ENCODE measurements at places on chromosomes 2 and 18.

DNA sequence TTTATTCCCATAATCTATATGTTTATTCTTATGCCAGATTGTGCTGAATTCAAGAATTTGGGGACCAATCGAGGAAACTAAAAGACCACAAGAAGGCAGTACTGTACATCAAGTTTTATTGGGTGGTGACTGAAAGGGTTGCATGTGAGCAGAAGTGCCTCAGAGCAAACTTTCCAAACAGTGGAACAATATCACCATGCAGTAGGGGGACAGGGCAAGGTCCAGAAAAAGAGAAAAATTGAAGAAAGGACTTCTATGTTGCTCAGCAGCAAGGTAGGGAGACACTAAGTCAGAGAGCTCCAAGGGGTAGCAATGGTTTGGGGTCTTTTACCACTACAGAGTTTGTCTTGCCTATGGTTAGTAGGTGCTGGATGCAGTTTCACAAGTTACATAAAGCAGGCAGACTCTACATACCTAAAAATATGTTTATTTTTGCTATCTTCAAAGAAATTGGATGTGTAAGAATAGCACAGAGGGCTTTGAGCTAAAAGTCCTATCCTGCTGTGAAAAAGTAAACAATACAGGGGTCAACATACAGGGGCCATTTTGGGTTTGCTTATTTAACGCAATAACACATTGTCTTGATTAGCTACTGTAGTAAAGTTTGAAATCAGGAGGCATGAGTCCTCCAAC lies 43.8 kb upstream of the ZBTB14 start:
- DNase-seq = no peak

- no peak for DNase-seq
These were observed 7.1 kb downstream of the HOXD3 start for GRCh38 chr2:176164201-176164600.

DNA sequence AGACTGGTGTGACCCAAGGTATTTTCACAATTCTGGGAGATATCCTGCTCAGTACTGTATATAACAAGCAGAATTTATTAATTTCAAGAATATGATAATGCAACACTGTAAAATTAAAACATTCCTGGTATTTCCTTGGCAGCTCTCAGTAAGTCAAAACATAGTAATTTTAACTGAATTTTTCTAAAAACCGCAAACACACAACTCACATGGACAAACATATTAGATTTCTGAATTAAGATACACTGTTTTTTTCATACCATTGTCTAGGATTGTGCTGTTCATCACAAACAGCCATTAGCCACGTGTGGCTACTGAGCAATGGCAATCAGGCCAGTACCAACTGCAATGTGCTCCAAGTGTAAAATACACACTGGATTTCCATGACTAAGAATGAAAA lies 29.6 kb downstream of the LPIN2 start:
- no peak for DNase-seq

DNA sequence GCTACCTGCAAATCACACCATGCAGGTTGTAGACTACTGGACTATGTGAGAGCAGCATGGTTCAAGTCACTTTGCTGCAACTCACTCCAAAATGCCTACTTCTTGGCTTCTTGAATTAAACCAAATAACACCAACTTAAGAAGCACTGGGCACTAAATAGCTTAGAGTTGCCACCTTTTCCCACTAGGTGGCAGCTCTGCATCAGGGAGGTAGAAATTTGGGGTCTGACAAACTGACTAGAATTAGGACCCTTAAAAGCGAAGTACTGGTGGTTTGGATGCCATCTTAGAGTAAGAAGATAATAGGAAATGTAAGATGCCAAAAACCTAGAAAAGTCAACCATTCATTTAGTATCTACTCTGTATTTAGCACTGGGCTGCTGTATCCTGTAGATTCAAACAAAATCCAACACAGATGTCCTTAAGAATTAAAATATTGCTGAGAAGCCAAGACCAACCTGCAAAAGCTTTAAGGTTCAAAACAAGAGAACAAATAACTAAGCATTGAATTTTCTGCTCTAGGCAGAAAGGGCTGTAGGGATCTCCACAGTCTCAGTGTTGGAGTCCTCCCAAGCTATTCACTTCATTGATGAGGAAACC lies 65.5 kb downstream of the CCBE1 start:
- no peak for DNase-seq

GRCh38 chr2:98503481-98504105 lies 58.9 kb downstream of the INPP4A start:
- no peak for DNase-seq

DNA sequence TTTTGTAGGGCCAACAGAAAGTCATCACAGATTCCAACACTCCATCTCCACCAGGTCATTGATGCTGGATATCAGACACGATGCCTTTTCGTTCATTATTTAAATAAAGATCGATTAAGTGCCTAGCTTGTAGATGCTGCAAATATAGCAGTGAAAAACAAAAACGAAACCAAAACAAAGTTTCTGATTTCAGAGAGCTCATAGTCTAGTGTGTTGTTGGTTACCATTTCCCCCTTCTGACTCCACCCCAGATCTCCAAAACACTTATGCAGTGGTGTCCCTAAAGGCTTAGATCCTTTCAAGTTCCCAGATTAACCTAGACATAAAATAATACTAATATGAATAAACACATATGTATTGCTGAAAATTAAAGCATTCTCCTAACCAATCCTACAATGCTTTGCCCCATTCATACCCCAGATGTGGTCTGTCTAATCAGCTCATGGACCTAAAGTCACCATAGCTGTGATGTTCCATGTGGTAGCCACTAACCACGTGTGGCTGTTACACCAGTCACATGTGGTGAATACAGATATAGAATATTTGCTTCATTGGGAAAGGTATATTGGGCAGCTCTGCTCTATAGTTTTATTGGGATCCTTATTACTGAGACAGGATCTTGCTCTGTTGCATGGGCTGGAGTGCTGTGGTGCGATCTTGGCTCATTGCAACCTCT lies 787.2 kb downstream of the TDRD15 start:
- no peak for DNase-seq

- no peak for DNase-seq
These were observed 21.6 kb downstream of the KLHL23 start for GRCh38 chr2:169755083-169755870.

DNA sequence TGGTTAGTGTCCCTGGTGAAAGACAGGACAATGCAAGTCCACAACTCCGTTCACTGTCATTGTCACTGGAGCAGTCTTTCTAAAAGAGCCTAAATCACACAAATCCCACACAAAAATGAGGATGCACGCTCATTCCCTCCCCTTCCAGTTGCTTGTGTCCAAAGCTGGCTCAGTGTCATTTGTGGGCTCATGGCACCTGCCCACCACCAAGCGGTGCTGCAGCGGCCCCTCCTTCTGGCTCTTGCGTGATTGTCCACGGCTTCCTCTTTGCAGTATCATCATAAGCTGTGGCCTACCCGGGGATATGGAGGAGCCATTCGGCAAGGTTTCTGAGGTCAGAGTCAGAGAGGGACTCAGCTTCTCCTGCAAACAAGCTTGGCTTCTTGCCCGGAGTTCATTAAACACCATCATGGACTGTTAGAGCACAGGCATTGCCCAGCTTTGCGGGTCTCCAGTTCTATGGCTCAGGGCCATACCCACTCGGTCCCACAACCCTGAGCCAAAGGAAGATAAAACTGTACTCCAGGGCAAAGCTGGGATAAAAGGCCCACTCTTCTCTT lies 179.4 kb upstream of the AGAP1 start:
- no peak for DNase-seq

DNA sequence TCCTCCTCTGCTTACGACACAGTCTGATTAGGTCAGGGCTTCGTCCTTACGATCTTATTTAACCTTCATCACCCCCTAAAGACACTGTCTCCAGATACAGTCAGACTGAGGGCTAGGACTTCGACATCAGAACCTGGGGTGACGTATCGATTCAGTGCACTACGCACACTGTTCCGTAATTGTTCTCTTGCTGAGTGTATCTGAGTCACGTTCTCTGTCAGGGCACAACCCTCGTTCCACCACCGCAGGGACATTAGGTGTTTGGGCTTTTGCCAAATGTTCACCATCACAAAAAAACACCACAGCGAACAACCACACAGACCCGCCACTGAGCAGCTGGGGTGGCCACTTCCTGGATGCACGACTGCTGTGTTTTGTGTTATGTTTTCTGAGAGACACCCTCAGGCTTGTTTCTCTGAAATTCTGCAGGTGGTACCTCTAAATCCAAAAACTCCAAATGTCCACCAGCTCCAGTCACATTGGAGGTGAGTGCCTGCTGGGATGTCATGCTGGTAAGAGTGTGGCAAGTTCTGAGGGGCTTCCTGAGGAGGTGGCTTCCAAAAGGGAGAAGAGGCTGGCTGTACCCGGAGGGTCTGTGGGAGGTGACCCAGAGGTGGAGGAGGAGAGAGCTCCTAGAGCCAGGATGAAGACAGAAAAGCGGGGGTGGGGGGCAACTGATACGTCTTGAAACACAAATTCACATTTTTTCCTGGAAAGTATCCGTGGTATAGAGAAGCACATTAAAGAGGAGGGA lies 66.6 kb downstream of the ADNP2 start:
- no peak for DNase-seq

DNA sequence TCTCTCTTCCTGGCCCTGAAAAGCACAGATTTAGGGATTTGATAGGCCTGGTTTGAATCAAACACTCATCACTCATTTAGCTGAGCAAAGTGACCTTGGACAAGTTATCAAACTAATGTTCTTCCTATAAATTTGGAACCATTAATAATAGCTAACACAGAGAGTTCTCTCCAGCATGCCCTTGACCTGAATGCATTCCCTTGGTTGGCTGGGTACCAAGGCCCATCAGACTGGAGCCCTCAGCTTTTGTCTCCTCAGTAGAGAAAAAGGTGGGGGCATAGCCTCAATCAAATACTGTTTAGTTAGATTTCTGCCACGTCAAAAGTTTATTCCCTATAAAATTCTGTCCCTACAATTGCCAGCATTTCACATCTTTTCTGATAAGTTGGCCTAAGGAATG lies 13.8 kb upstream of the MRPL19 start:
- no peak for DNase-seq

DNA sequence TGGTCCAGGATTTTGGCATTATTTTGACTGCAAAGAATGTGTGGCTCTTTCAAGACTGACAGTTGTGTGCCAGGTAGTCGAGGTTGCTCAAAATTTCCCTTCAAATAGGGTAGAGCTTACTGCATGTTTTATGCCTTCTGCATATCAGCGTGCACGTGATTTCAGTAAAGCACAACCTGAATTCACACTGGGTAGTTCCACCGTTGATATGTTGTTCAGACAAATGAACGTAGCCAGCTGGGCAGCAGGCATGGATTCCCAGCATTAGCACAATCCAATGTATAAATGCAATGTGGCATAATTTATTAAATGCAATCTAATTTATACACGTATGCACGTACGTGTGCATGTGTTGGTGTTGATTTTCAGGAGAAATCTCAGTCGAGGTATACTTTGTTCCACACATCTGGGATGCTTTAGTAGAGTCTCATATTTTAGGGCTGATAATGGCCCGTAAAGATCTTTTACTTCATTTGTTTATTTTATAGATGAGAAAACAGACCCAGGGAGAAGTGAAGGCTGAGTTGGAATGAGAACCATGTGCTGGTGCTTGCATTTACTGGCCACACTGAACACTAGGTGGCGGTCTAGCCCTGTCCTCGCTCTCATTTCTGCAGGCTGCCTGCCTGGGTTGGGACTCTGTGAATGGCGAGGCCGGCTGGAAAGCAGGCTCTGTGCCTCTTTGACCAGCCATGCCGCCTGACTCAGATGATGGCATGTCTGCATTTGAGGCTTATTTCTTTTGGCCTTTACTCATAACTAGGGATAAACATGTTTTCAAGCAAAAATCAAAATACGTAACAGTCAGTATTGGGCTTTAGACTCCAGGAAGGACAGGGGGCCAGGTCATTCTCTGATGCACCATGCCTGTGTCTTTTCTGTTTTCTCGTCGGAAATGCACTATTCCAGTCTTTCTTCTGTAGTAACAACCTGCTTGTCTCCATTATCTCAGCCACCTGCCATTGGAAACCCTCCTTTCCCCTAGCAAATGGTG lies 120.4 kb downstream of the RNF144A start:
- DNase-seq = peak; percentile 13

GRCh38 chr2:20122864-20123263 lies 71.4 kb upstream of the LAPTM4A start:
- DNase-seq = no peak

GRCh38 chr2:174571669-174572323 lies 25.8 kb downstream of the WIPF1 start:
- DNase-seq = no peak

DNA sequence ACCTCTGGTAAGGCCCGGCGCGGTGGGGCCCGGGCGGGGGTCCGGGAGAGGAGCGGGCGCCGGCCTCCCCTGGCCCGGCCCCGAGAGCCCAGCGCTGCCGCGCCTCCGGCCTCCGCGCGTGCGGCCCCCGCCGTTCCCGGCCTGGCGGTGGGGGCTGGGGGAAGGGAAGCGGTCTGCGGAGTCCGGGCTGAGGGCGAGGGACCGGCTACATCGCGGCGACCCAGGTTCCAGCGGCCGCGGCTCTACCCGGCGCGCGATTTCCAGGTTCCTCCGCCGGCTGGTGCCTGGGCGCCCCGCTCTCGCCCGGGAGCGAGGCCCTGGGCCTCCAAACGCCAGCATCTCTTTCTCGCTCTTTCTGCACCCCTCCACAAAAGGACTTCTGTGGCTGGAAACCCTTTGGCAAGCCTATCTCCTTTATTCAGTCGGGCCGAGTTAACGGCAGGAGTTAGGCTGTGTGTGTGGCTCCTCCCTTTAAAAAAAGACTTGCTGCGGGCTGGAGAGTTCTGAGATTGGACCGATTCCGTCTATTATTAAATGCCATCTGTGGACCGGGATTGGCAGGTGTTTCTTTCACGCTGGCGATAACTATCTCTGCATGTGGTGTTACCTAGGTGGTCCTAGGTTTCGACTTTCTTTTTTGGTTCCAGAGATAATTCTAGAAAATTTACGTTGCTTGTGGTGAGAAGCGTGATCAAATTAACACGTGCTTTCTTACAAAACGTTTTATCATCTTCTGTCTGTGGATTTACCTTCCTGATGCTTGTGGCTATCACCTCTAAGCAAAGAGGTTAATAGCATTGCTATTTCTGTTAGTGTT lies 592 bp downstream of the ME2 start:
- no peak for DNase-seq

DNA sequence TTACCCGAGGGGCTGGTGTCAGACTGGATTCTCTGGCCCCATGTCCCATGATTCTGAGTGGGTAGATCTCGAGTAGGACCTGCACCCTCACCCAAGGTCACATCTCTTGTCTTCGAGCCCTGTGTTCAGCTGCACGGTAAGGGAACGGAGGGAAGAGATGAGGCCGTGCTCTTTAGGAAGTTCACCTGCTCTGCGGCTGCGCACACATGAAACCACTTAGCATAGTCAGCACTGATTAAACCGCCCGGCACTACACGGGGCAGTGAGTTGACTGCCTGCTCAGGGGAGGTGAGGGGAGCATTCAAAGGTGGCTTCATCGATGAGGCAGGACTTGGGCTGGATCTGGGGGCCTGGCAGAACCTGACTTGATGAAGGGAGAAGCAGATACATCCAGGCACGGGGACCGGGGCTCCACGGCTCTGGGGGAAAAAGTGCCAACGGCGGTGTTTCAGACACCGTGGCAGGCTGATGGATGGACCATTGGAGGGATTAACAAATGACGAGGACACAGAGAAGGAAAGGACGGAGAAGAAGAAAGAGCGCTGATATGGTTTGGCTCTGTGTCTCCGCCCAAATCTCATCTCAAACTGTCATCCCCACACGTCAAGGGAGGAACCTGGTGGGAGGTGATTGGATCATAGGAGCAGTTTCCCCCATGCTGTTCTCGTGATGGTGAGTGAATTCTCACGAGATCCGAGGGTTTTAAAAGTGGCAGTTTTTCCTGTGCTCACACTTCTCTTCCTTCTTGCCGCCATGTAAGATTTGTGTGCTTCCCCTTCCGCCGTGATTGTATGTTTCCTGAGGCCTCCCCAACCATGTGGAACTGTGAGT lies 248.6 kb downstream of the CYP26B1 start:
- no peak for DNase-seq
